GM03348 (cell line): ENCODE measurements at places on chromosomes 16 and 17.

GRCh38 chr17:44915862-44916780 is 821 bp upstream of the GFAP start:
- DNase-seq: peak; percentile 38

DNA sequence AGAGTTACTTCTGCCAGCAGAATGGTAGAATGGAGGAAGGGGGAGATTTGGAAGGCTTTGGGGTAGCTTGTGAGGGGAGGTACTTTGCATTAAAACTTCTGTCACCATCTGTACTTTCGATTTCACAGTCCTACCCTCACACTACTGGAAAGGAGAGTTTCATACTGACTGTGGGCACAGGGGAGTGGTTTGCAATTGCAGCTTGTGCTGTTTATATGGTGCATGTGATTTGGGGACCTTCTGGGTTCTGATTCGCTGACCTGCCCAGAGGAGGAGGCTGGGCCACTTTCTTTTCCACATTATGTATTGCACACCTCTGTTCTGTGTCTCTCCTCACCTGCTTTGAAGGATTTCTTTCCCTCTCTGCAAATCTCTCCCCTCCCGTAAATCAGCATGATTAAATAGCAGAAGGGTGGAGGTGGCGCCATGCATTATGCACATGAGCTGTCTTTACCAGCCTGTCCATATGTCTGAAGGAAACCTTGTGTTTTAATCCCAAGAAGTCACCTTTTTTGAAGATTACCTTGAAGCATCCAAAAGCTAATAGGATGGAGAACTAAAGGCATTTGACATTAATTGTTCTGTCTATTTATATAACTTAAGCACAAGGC is 90.9 kb downstream of the RBFOX1 start:
- DNase-seq: no peak

- DNase-seq: no peak
These were observed 63.7 kb upstream of the SIAH1 start for GRCh38 chr16:48448841-48449481.

GRCh38 chr16:89023621-89024511 is 46.9 kb upstream of the CBFA2T3 start:
- no peak for DNase-seq

DNA sequence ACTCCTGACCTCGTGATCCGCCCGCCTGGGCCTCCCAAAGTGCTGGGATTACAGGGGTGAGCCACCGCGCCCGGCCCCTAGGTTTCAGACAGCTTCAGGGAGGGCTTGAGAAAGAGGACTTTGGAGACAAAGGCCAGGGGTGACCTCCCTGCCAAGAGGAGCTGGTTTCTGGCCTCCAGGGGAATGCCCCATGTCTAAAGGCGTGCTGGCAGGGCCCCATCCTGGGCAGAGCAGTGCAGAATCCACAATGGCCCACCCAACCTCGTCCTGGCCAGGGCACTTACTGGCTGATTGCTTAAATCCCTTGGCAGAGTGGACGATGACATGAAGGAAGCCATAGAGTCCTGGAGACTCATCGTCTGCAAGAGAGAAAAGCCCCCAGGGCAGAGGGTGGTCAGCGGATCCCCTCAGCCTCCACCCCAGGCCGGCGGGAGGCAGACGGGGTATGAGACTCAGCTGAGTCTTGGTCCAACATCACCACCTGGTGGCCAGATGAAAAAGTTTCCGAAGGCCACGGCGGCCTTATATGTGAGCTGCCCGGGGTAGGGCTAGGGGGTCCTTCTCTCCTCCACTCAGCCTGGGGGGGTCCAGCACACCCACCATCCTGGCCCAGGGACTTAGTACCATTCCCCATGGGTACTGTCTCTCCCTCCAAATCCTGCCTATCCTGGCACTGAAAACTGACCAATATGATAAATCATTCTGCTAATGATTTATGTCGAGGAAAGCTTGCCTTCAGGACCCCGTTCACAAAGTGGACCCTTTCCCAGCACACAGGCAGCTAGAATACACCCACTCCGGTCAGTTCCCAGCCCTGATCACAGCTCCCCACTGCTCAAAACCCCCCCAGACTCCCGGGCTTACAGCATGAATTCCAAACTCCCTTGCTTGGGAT is 59.1 kb downstream of the TIMM22 start:
- DNase-seq: peak; percentile 89
